NCI-H226 (cell line): ENCODE measurements at places on chromosomes 12 and 14.

DNA sequence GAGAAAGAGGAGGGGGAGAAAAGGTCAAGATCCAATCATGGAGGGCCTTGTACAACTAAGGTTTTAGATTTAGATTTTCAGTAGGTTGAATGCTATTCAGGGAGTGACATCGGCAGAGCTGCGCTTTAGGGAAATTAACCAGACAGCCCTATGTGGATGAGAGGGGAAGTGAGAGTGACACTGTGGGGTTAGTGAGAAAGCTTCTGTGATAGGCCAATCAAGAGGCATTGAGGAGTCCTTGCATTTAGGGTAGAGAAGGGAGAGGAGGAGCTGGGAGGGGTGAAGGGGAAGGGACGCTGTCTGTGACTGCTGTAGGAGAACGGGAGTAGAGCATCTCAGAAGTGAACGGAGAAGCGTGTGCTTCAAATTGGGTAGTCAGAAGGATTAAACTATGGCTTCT, 3.4 kb downstream of the HSD17B6 start:
- DNase-seq: no peak

- no peak for DNase-seq
These were observed 57.8 kb downstream of the SLCO1B3 start for GRCh38 chr12:20868277-20868676.

- no peak for DNase-seq
These were observed 9.6 kb downstream of the ACTN1 start for GRCh38 chr14:68969278-68970033.

GRCh38 chr12:22409377-22410164, 75.1 kb upstream of the ST8SIA1 start:
- DNase-seq: no peak
